Mesenteric fat pad (tissue), 1 donor: ENCODE measurements at places on chromosomes 3 and 15.

- DNase-seq = no peak
Measured at GRCh38 chr3:80238152-80238551, 470.4 kb upstream of the ROBO1 start.

- no peak for DNase-seq
Measured at GRCh38 chr3:12611117-12611516, 52.8 kb downstream of the RAF1 start.

DNA sequence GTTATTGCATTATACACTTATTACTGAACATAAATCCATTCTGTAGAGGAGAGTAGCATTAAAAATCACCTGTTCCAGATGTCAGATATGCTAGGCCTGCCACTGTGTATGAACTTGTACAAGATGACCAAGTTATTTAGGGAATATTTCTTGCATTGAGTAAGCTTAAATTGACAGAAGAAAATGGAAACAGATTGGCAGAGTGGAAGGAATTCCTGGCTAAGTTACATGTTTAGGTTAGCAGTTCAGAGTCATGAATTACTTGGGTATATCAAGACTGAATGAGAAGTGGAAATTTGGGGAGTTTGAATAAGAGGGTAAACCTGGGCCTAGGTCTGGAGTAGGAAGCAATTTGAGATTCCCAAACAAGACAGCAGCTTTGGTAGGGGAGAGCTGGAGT is 44.6 kb downstream of the ARHGAP31 start:
- DNase-seq = no peak

DNA sequence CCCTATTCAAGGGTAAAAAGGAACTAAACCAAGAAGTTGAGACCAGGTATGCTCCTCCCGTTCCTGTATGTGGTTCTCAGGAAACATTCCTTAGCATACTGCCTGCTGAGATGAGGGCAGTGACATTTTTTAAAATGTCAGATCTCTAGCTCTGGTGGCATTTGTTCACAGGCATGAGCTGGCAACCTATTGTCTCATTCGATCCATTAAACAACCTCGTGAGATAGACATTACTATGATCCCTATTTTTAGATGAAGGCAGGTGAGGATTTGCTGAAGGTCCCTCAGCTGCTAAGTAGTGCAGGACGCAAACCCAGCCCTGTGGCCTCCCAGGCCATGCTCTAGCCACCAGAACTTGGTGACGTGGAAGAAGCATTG is 74.9 kb downstream of the SIDT1 start:
- DNase-seq = no peak

GRCh38 chr3:189309400-189309975 is 137.7 kb downstream of the TPRG1 start:
- DNase-seq = no peak

GRCh38 chr3:29606416-29606815 is 325.5 kb downstream of the RBMS3 start:
- no peak for DNase-seq

GRCh38 chr3:136898549-136898948 is 36.5 kb downstream of the NCK1 start:
- no peak for DNase-seq

DNA sequence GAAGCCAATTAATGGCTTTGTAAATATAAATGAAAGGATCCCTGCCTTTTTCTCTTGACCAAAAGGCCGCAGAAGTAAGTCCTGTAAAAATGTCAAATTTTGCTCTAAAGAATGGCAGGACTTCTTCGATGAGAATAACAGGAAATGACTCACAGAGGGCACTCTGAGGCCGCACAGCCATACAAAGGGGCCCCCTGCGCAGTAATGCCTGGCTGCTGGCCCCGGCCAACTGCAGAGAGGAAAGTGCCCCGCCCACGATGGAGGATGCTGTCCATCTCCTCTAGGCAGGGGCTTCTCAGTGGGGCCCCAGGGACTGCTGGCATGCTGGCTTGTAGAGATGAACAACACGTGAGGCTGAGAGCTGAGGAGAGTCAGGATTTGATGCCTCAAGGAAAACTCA is 18.1 kb upstream of the SCN10A start:
- no peak for DNase-seq

- peak; percentile 93 for DNase-seq
Measured at GRCh38 chr3:187737368-187738070, 7.7 kb downstream of the BCL6 start.

DNA sequence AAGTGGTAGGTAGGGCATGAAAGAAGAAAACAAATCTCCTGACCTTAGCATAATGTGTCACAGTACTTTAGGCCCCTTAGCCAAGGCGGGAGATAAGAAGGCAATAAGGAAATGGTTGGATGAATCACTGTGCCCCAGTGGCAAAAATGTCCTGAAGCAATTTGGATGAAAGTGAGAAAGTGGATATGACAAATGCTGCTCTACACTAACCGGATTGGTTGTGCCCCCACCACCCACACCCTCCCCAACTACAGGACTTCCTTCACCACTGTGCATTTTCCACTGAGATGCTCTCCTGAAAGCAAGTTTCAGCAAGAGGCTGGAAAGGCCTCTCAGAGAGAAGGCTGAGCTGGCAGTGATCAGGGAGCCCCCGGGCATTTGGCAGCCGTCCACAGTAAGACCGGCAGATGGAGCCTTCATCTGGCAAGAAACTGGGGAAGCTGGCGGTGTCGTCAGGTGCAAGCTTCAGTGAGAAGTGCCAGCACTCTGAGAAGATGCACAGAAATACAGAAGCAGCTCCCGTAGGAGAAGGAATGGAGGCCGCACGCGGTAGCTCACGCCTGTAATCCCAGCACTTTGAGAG is 63.8 kb downstream of the ATP1B3 start:
- no peak for DNase-seq

GRCh38 chr15:60660290-60661051 is 181.5 kb upstream of the ICE2 start:
- no peak for DNase-seq
